Mesangial cell (primary cell): ENCODE measurements at places on chromosomes 2 and 18. TPM values are rescaled to one million over a fixed set of nuclear protein-coding genes. Genes with fewer than 3 reads are reported as not detected.

Gene GPR39
- 4.7 and 6.0 TPM in 2 replicates for total RNA-seq

Gene FLACC1
- total RNA-seq = 0.89 TPM in 1 of 2 replicates, not detected in the other

Gene IL36B
- total RNA-seq = not detected in 2 replicates

Gene TEKT4
- total RNA-seq = not detected in 2 replicates

Gene NT5DC4
- not detected in 2 replicates for total RNA-seq

Gene NAT8
- not detected in 2 replicates for total RNA-seq

Gene FSIP2
- total RNA-seq = under 0.01 TPM in 2 replicates

Gene NPC1
- total RNA-seq = 53.3 and 84.3 TPM in 2 replicates

Gene PPP1R1C
- total RNA-seq = 1.3 TPM in 1 of 2 replicates, not detected in the other

Gene GNLY
- total RNA-seq = not detected in 2 replicates
